Thoracic aorta (tissue), 2 donors: ENCODE measurements at places on chromosomes 12 and 14.

- DNase-seq: no peak
Observed at GRCh38 chr12:52175371-52176350, 16.2 kb downstream of the KRT80 start.

DNA sequence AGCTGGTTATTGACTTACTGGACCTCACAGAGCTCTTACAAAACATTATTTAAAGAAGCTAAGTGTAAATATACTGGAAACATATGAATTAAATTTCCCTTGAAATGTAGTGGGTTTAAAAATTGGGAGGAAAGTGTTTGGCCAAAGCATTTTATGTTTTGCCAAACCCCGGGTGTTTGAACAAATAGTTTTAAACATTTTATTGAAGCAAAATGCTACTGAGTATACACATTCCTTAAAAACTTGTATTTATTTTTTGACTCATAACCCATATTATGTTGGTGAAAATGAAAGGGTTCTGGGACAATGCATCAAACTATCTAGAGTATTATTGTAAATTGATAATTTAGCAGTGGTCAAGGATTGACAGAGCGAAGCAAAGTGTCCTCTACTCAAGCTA is 1048.5 kb downstream of the SLC6A15 start:
- DNase-seq: no peak

- no peak for DNase-seq
Observed at GRCh38 chr14:51070726-51071125, 24.2 kb downstream of the TRIM9 start.

DNA sequence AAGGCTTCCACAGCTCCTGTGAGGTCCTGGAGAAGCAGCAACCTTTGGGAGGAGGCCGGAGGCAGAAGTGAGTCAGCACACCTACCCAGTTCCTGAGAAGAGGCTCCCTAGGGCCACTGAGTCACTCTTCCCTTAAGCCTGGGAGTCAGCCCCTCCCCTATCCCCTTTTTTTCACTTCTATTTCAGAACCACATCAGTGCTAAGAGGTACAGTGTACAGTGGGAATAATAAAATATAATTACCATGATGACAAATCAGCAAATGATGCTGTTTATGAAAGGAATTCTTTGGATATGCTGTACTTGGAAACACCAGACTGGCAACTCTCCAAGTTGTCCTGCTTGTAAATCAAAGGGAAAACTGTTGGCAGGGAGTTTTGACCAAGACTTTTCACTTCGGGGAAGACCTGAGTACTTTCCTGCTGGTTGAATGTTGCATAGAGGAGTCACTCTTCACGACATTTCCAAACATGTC is 7.8 kb upstream of the TBPL2 start:
- peak; percentile 45 for DNase-seq

GRCh38 chr12:43551971-43552559 is at the start of gene ADAMTS20:
Gene ADAMTS20 (minus strand): TSS chr12:43552203. CDS start chr12:43551921, 282 bp downstream.
- no peak for DNase-seq

GRCh38 chr12:7749442-7749841 is 2.3 kb upstream of the CLEC4C start:
- no peak for DNase-seq
